ENCODE measurements at places on chromosomes 5 and 9.

- DNase-seq = peak; percentile 95
These were observed 13.4 kb upstream of the TXNDC8 start for GRCh38 chr9:110351009-110351467.

GRCh38 chr5:21594566-21594965 is 1258.6 kb downstream of the CDH12 start:
- DNase-seq = no peak

- no peak for DNase-seq
These were observed 585.9 kb downstream of the TLR4 start for GRCh38 chr9:118290116-118290515.

DNA sequence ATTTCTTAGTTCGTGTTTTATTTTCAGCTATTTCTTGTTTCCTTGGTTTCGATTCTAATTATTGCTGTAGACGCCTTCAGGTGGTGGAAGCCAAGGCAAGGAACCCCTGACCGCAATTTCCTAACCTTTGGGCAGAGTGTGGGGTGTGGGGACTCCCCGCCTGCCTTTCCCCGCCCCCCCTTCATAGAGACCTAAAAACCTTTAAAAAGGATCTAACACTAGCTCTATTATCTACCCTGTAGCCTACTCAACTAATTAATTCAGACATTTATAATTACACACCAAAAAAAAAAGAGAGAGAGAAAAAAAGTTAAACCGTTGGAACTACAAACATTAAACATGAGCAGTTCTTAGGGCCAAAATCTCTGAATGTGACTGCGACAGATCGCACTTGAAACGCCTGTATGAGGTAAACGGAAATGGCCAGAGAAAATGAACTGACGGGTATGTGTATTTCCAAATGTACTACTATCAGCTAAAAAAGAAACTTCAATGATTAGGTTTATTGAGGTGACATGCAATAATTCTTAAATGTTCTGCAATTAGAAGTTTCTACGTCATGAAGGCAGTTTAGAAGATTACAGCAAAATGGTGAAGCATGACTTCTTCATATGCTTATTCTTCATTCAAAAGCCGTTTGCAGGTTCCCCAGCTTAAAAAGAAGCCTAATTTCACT is 19.0 kb upstream of the FER start:
- DNase-seq = peak; percentile 17

GRCh38 chr5:67144183-67144639 is 52.4 kb downstream of the CD180 start:
- DNase-seq = no peak

- no peak for DNase-seq
These were observed 15.1 kb downstream of the GAPVD1 start for GRCh38 chr9:125276771-125277170.

- DNase-seq = no peak
These were observed 204.7 kb upstream of the RFX3 start for GRCh38 chr9:3730511-3730922.

- DNase-seq = no peak
These were observed 4.7 kb downstream of the PHYKPL start for GRCh38 chr5:178227929-178228328.

GRCh38 chr5:40486437-40487275 is 193.1 kb upstream of the PTGER4 start:
- DNase-seq = peak; percentile 82

DNA sequence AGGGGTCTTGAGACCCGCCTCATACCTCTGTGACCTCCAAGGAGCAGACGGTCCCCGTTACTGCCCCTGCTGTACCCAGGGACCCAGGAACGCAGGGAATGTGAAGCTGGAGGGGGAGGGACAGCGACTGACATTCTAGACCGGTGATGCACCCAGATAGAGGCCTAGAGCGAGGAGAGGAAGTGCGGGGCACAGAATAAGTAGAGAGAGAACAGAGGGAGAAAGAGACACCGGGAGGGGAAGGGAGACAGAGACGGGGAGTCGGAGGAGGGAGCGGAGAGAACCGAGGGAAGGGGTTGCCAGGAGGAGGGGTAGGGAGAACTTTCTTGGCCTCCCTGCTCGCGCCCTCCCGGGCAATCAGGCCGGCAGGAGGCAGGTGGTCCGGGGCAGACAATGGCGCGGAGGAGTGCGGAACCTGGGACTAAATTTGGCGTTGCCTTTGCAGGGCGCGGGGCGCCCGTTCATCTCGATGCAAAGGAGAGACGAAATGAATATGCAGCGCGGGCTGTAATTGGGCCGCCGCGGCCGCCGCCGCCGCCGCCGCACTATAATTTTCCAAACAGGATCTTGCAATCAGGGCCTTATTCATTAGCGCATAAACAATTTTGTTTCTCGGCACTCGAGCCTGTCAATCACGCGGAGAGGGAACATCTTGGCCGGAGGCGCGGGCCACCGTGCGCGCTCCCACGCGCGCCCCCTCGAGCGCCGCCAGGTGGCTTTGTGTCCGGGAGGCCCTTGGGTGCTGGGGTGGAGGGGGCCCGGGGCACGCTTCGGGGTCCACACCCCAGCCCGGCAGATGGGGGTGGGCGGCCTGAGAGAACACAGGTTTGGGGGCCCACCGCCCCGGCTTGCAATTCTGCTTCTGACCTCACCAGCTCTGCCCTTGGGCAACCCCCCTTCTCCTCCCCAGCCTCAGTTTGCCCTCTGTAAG is 33.0 kb downstream of the NDUFA8 start:
- DNase-seq = peak; percentile 65

GRCh38 chr5:73740274-73740790 is 114.3 kb downstream of the ARHGEF28 start:
- no peak for DNase-seq

GRCh38 chr5:109837231-109837861 is 147.6 kb downstream of the MAN2A1 start:
- no peak for DNase-seq

DNA sequence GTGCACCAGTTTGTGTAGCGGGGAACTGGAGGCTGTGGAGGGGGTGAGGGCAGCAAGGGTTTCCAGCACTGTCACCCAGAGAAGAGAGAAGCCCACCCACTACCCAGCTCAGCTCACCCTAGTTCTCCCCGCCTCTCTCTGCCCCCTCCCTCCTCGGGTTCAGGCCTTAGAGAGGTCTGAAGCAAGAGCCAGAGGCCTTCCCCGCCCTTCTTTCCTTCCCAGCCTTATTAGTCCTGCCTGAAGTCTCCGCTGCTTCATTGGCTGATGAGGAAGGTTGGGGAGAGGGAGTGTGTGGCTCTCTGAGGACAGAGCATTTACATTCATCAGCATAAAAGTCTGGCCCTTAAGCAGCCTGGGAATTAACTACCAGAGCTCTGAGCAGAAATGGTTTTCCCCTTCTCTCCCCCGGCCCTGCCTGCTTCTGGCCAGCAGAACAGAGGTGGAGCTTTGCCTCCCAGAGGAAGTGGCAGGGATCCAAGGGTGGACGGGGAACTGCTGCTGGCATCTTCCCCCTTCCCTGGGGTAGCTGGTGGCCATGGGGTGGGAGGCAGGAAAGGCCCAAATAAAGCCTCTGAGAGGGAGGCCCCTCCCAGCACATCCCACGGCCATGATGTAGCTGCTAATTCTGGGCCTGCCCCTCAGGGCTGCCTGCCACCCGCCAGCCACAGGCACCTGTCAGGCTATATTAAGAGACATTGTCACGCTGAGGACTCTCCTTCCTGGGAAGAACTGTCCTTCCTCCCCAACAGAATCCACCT is 4.1 kb downstream of the DNAJB5 start:
- DNase-seq = peak; percentile 35

- DNase-seq = no peak
These were observed 182.7 kb downstream of the NR3C1 start for GRCh38 chr5:143220748-143221251.

- DNase-seq = no peak
These were observed 593.6 kb downstream of the MAT2B start for GRCh38 chr5:164098979-164099378.

- peak; percentile 86 for DNase-seq
These were observed 505 bp downstream of the CREB3 start for GRCh38 chr9:35732800-35733541.

DNA sequence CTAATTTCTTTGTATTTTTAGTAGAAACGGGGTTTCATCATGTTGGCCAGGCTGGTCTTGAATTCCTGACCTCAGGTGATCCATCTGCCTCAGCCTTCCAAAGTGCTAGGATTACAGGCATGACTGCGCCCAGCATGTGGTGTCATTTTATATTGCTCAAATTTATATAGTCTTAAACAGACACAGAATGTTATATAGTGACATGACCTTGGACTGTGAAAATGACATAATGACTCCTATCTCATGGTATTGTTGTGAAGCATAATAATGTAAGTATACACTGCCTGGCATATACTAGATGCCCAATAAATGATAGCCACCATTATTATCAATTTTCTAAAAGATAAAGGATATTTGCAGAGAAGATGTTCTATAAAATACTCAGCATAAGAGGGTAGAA is 177.2 kb upstream of the TBCA start:
- DNase-seq = no peak

- peak; percentile 85 for DNase-seq
These were observed 2.0 kb upstream of the MAT2B start for GRCh38 chr5:163503106-163504078.

GRCh38 chr5:172113036-172113435 is 75.0 kb downstream of the STK10 start:
- DNase-seq = peak; percentile 40

GRCh38 chr9:38727497-38728001 is 7.6 kb upstream of the FAM240B start:
- peak; percentile 68 for DNase-seq

GRCh38 chr5:156241266-156241665 is 85.7 kb upstream of the SGCD start:
- DNase-seq = no peak

DNA sequence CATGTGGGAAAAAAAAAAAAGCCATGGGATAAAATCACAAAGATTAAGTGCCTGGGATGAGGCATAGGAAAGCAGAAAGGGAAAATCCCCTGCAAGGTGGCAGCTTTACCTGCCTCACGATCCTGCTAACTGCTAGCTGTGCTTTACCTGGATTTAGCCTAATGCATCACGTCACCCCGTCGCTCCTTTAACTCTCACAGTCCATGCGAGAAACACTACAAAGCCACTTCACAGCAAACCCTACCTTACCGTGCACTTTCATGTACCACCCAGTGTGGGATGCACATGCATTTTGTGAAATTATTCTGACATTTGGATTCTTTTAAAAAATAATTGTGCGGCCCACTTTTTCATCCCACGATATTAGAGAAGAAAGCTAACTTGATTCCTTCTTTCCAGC is 31.0 kb downstream of the ATPSCKMT start:
- DNase-seq = no peak

- DNase-seq = peak; percentile 12
These were observed 26.2 kb downstream of the RAD23B start for GRCh38 chr9:107309271-107309670.

GRCh38 chr9:1952001-1952400 is 63.1 kb upstream of the SMARCA2 start:
- DNase-seq = no peak

DNA sequence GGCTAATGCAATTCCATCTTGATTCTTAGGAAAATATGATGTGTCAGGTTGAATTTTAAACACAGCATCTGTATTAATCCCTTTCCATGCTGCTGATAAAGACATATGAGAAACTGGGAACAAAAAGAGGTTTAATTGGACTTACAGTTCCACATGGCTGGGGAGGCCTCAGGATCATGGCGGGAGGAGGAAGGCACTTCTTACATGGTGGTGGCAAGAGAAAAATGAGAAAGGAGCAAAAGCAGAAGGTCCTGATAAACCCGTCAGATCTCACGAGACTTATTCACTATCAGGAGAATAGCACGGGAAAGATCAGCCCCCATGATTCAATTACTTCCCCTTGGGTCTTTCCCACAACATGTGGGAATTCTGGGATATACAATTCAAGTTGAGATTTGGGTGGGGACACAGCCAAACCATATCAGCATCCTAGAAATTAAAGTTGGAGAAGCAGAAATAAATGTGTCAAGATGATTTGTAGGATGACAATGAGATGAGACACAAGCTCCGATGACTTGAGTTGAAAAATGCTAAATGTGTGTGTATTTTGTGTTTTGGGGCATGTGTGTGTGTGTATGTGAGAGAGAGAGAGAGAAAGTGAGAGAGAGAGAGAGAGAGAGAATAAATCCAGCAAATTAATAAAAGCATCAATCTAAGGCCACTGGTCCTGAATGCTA is 48.5 kb upstream of the ANKRD55 start:
- no peak for DNase-seq

GRCh38 chr5:119367502-119368237 is 11.9 kb downstream of the TNFAIP8 start:
- DNase-seq = peak; percentile 31

- DNase-seq = peak; percentile 66
These were observed 38.0 kb downstream of the PAX5 start for GRCh38 chr9:36995927-36996705.

DNA sequence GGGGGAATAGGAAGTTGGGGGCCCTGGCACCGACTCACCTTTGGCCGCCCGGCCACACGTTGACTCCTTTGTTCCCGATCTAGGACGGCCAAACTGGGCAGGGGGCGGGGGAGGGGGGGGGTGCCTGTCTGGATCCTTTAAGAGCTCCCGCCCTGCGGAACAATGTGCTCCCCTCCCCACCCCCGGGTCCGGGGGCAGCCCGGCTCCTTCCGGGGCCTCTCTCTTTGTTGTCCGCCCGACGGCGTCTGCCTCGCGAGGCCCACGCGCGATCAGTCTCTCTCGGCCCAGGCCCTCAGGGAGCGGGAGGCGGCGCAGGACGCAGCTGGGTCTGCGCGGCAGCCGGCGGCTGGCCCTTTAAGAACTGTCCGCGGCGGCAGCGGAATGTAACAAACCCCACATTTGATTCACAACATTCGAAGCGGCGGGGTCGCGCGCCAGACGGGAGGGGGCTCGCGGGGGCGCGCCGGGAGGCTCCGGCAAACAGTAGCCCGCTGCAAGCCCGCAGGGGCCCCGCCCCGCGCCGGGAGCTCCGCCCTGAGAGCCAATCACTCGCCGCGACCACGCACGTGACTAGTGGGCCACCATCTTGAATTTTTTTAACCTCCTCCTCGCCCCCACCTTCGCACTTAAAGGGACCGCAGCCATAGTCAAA is at the start of gene RNF44:
TSS of gene RNF44 (minus strand) at position 501 of the 652 bp plus-strand sequence. CDS start 4,930 bp downstream, outside the sequence.
- DNase-seq = peak; percentile 96

DNA sequence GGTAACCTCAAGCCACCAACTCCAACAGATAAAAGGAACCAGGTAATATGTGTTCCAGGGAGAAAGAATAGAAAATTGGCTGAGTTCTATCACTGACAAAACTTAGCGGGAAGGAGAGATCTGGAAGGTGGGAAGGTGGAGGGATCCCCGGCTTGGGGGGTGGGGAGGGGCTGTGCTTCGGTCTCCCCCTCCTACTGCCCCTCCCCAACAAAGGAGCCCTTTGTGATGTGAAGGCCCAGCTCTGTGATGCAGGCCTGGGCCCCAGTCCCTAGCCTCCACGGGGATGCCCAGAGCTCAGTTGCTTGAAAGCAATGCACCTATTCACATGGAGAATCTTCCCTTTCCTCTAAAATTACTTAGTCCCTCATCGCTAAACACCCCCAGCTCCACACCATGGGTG is 4.4 kb upstream of the ZNF484 start:
- DNase-seq = no peak

DNA sequence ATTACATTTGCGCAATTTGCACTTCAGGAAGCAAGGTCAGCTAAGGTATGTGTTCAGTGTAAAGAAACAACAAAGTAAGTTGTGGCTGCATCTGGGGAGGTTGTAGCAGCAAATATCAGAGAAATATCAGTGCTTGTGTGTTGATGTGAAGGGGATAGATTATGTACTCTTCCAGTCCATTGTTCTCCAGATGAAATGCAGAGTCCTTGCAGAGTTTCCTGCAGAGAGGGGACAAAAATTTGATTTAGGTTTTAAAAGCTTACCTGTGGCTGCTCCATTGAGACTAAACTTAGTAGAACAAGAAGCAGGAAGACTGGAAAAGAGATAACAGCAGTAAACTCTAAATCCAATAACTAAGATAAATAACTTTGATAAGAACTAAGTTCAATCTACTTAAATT is 952.2 kb downstream of the CDH18 start:
- DNase-seq = no peak

All from M059J (cell line).